ENCODE measurements at places on chromosomes 12 and 14.

GRCh38 chr12:121297435-121297991 is 1.0 kb upstream of the CAMKK2 start:
- DNase-seq: peak; percentile 26

GRCh38 chr14:91964724-91965123 is 17.2 kb upstream of the FBLN5 start:
- no peak for DNase-seq

DNA sequence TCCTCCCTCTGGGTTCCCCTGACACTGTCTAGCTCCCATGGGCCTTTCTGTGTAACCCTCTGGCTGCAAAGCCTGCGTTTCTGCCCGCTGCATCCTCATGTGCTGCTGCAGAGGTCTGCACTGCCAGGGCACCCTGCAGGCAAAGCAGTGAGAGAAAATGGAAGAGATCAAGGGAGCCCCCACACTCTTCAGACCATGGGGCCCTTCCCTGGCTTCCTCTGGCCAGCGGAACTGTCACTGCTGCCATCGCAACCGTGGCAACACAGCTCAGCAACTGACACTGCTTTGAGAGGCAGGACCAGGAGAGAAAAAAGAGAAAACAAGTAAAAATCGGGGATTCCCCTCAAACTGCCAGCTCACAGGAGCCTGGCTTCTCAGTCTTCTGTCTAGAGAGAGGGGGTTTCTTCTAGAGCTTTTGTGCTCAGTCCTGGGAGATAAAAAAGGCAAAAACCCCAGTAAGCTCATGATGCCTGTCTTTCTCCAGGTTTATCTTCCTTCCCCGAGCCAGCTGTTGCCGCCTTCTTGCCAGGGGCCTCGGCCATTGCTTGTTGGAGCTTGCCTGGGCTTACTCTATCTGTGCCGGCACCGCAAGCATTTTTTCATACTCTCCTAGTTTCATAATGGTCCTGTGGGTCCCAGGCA is 38.9 kb downstream of the C14orf132 start:
- DNase-seq: peak; percentile 72

- no peak for DNase-seq
Observed at GRCh38 chr12:130994821-130995375, 41.2 kb downstream of the ADGRD1 start.

DNA sequence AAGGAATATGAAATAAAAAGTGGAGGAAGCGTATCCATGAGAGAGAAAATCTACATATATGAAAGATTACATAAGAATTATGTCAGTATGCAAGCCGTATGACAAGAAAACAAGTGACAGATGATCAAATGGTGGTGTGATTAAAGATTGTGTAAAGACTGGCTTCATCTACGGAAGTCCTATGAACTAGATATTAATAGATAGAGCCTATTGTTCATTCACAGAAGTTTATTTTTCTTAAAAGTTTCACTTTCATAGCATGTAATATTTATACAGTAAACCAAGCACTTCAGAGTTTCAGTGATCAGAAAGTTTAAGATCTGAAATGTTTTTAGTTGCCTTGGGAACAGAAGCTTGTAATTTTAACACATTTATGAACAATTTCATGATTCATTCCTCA is 84.5 kb downstream of the VRK1 start:
- no peak for DNase-seq

DNA sequence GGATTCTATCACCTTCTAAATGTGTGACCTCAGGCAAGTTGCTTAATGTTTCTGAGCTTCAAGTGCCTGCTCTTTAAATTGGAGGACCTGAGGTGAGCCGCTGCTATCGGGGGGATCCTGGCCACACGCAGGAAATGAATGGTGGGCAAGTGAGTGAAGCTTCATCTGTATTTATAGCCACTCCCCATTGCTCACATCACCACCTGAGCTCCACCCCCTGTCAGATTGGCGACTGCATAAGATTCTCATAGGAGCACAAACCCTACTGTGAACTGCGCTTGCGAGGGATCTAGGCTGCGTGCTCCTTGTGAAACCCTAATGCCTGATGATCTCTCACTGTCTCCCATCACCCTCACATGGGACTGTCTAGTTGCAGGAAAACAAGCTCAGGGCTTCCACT is 158.6 kb upstream of the CCND2 start:
- no peak for DNase-seq

DNA sequence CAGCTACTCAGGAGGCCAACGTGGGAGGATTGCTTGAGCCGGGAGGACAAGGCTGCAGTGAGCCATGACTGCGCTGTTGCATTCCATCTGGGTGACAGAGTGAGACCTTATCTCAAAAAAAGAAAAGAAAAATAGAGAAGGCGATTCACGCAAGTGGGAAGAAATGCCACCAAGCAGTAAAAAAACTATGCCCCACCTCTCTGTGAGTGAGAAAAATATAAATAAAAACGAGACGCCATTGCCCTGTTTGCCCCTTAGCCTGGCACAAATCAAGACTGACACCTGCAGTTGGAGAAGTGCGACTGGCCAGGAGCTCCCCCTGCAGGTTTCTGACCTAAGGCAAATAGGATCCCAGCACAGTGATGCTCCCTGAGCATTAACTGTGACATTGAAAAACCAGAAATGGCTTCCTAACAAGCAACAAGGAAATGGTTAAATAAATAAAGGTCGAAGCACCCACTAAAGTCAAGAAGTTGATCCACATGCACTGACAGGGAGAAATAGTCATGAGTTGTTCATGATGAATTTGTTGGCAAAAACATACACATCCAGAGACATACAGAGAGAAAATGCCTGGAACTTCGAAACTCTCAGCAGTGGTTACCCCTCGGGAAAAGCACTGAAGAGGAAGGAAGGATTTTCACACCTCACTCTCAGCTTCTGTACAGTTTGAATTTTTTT is 21.1 kb downstream of the GSC start:
- no peak for DNase-seq

Data from umbilical cord (tissue), 2 donors.